ENCODE measurements at places on chromosomes 11 and 22. TPM values are rescaled to one million over a fixed set of nuclear protein-coding genes. Genes with fewer than 3 reads are reported as not detected.

Gene RFPL3
- polyA plus RNA-seq, result not detected

Gene STK33
- 3.0 TPM for polyA plus RNA-seq

Gene MYEOV
- polyA plus RNA-seq, result not detected

Gene CRYBA4
- polyA plus RNA-seq, result not detected

Gene MYO18B
- not detected for polyA plus RNA-seq

Gene GLB1L3
- polyA plus RNA-seq, result not detected

Gene SYT8
- not detected for polyA plus RNA-seq

Gene YAP1
- not detected for polyA plus RNA-seq

Gene OR8G5
- not detected for polyA plus RNA-seq

Gene SNX19
- polyA plus RNA-seq, result 20.6 TPM

Gene KCNQ1
- polyA plus RNA-seq, result 16.9 TPM

Gene CD3G
- 0.09 TPM for polyA plus RNA-seq
